GM04504 (cell line): ENCODE measurements at places on chromosomes 2 and 18.

GRCh38 chr2:219041252-219041651, at the start of gene CFAP65:
TSS of gene CFAP65 (minus strand) at chr2:219041516. CDS start at chr2:219039048, 2,468 bp downstream.
- no peak for DNase-seq

DNA sequence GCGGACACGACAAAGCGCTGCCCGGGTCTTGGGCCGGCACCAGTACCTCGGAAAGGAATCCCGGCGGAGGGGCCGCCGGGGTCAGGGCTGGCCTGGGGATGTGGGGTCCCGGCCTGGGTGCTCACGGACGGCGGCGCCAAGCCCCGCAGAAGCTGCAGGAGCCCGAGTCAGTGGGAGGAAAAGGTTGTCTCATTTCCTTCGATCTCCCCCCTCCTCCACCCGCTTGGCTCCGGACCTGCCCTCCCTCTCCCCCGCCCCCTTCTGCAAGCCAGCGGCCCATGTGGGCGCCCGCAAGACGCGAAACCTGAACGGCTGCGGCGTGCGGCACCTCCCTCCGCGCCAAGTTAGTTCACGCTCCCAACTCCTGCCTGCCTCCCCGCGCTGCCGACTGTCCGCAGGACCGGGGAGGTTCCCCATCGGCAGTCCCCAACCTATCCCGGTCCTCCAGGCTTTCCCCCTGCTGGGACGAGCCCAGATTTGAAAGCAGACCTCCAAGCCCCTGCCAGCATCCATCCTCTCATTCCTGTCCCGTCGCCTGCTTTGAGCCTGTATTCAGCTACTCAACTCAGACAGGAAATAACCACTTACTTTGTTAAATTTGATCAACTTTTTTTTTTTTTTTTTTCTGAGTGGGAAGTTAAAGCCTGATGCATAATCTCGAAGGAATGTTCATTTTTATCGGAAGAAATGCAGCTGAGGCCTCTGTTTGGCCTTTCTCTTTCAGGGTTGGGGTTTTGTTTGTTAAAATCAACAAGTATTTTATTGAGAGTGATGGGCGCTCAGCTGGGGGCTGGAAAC, at the start of gene EVA1A:
EVA1A (minus strand) TSS at position 172 of the 798 bp plus-strand sequence. CDS start 42,799 bp downstream, outside the sequence.
- peak; percentile 61 for DNase-seq

- DNase-seq, result no peak
Observed at GRCh38 chr2:27060323-27060722, 8.9 kb downstream of the AGBL5 start.

- DNase-seq, result no peak
Observed at GRCh38 chr2:205895981-205896655, 189.9 kb downstream of the INO80D start.

GRCh38 chr2:131077182-131077846, 15.9 kb downstream of the FAM168B start:
- no peak for DNase-seq

- DNase-seq, result no peak
Observed at GRCh38 chr18:48898521-48898920, 52.2 kb downstream of the SMAD7 start.

GRCh38 chr18:58403799-58404455, 225.0 kb downstream of the ALPK2 start:
- no peak for DNase-seq

DNA sequence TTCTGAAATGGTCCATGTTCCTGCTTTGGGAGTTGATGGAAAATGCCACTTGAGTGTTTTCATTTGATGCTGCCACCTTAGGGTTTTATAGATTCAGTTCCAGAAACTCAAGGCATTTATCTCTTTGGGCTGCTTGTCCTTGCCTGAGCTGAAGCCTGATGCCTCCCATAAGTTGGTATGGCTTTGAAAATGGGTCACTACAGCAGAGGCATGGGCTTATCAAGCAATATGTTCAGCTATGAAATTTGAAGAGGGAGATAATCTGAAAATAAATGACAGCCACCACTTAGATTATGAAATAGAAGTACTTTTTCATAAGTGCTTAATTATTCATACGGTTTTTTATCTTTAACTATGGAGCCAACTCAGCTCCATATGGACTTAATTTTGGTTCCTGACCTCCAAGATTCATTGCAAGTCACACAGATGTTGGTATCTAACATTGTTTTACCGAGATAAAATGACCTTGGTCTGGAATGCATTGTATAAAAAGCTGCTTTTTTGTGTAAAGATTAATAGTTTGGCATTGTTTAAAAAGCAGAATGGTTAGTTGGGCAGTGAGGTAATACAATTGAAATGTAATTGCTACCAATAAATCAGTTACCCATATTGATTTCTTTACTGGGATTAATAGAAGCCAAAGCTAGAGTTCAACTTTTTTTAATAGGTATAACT, 4.5 kb downstream of the SLC14A1 start:
- DNase-seq, result peak; percentile 32

GRCh38 chr18:13999231-13999630, 83.9 kb upstream of the MC2R start:
- DNase-seq, result no peak

DNA sequence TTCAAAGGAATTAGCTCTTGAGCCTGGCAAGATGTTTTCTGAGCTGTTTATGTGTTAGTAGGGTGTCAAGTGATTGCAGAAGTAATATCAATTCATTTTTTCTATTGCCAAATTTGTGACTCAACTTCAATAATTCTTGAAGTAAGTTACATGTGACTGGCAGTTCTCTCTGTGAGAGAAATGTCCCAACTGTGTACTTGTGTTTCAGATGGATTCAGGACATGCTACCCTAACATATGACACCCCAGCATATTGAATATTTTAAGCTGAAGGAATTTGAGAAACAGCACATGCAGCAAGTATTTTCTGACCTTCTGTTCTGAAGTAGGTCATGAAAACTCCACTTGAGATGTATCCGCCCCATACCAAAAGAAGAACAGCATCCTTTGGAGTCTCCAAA, 263.6 kb downstream of the XIRP2 start:
- no peak for DNase-seq

- no peak for DNase-seq
Observed at GRCh38 chr2:219493086-219493485, 5.6 kb upstream of the GMPPA start.

GRCh38 chr18:44598514-44598913, 82.2 kb upstream of the SETBP1 start:
- DNase-seq, result no peak

GRCh38 chr18:80120932-80121331, 11.9 kb downstream of the ADNP2 start:
- no peak for DNase-seq

- no peak for DNase-seq
Observed at GRCh38 chr18:56373601-56374000, 264.8 kb downstream of the TXNL1 start.

GRCh38 chr18:63564561-63564960, 22.4 kb downstream of the SERPINB12 start:
- DNase-seq, result no peak

DNA sequence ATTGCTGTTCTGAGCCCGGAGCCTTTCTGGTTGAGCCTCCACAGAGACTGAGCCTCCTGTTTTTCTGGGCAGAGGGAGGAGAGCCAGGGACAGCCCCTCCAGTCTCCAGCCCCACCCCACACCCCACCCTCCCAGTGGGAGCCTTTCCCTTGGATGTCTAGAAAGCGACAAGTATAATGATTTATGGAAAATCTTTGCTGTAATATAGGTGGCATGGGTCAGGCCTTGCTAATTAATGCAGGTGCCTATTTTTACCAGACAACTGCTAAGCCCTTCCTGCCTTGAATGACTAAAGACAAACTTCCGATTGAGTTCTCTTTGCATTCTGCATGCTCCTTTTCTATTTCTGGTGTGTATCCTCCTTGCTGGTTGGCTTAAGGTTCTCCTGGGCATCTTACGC, 43.1 kb downstream of the MERTK start:
- no peak for DNase-seq

DNA sequence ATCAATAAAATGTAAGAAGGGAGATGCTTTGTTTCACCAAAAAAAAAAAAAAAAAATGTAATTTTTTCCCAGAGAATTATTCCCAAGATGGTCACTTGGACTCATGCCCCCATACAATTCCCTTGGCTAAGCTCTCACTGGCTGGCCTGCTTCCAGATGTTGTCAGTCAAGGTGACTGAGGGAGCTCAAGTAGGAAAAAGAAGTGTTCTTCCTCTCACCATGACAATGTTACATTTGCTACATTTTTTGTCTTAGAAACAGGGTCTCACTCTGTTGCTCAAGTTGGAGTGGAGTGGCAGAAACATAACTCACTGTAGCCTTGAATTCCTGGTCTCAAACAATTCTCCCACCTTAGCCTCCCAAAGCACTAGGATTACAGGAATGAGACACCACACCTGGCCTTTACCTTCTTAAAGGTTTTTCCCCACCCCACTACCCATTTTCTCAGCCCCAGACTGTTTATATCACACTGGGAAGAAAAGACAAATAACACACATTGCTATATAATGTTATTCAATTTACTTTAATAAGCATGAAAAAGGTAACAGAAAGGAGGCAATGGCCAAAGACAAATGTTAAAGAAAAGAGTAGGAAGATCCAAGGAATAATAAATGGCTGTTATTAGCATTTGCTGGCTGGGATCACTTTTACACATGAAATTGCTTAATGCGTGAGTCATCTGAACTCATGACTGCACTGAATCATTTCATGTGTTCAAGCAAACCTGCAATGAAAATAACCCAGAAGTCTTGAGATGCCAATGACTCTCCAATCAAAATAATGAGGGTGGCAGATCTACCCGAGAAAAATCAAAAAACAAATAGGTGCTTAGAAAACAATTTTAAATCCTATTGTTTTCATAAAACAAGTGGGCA, 45.2 kb downstream of the ACVR1 start:
- DNase-seq, result peak; percentile 77

DNA sequence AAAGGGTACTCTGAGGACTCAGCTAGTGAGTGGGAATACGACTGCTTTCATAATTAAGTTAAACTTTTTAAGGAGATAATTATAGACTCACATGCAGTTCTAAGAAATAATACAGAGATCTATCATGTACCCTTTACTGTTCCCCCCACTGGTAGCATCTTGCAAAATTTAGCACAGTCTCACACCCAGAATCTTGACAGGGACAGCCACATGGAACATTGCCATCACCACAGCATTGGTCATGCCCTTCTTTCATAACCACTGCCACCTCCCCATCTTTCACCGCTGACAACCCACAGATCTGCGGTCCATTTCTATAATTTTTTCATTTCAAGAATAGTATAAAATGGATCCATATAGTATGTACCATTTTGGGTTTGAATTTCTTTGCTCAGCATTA, 37.8 kb downstream of the ARHGEF4 start:
- no peak for DNase-seq

DNA sequence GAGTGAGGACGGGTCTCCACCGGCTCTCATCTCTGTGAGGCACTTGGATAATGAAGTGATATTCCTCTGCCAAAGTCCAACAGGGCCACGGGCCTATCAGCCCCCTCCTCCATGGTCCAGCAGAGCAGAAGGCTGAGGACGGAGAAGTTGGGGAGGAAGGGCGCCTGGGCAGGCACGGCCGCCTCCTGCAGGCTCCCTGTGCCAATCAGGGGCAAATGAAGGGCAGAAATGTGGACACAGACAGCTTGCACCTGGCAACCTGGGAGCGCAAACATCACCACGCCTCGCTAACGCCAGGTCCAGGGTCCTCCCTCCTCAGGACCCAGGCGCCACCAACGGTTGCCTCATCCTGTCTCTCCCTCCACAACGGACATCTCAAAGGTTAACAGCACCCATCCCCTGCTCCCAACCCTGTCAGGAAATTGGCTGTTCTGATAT, 24.3 kb downstream of the SMAD7 start:
- no peak for DNase-seq

GRCh38 chr18:78542204-78542603, 437.4 kb upstream of the SALL3 start:
- no peak for DNase-seq

- no peak for DNase-seq
Observed at GRCh38 chr2:230913406-230914143, 11.5 kb downstream of the GPR55 start.

DNA sequence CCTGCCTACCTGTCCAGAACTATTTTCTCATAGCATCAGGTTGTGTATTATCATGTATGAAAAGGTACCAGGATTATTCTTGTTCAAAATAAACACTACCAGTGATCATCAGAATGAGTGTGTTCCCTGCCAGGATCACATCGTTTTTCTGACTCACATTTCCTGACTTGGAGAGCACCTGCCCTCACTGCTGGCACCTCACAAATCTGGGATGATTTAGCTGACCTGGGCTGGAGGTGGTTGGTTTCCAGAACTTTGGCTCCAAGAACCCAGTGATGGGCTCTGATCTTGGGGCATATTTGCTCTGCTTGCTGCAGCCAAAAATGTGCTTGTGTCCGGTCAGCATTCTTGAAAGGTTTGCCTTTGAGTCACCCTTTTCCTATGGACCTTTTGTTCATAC, 836.3 kb upstream of the ACVR2A start:
- DNase-seq, result no peak

DNA sequence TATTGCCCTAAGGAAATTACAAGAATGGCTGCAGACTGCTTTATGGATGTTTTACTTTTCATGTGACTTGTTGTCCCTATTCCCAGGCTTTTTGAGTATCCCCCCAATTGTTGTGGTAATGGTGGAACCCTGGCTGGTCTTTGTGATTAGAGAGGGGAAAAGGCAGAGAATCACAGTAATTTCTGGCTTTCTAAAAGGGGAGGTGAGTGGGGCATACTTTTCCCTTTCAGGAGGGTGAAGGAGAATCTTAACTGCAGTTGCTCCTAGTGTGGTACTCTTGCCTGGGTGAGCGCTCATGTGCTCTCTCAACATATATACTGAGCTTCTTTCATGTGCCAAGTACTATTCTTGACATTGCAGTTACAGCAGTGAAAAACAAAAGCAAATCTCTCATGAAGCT, 69.3 kb downstream of the ASXL3 start:
- DNase-seq, result no peak

- DNase-seq, result no peak
Observed at GRCh38 chr2:132991471-132992045, 321.6 kb upstream of the LYPD1 start.

GRCh38 chr2:147135376-147135775, 709.5 kb upstream of the ACVR2A start:
- DNase-seq, result no peak

- DNase-seq, result no peak
Observed at GRCh38 chr18:48724939-48725338, 186.1 kb downstream of the CTIF start.

- no peak for DNase-seq
Observed at GRCh38 chr2:239157771-239158170, 243.0 kb downstream of the HDAC4 start.

DNA sequence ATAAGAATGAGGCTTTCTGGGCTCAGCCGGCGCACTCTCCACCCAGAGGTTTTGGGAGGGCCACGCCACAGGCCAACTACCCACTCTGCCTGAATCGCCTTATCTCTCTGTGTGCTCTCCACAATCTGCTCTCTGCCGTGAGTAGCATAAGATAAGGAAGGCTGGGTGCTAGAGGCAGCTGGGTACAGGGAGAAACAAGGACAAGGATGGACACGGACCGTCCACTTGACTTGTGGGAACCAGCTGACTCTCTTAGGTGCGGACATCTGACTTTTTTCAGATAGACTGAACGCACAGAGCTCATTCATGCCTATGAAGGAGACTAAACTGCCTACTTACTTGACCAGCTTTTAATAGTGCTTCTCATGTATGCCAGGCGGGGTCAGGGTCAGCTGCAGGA, 14.3 kb downstream of the NPAS2 start:
- DNase-seq, result no peak

- DNase-seq, result no peak
Observed at GRCh38 chr2:6770006-6770405, 95.7 kb downstream of the CMPK2 start.
